Effector CD4-positive, alpha-beta T cell (primary cell): ENCODE measurements at places on chromosomes 7 and 10.

GRCh38 chr7:101896316-101896715, 78.9 kb downstream of the CUX1 start:
- DNase-seq: no peak

DNA sequence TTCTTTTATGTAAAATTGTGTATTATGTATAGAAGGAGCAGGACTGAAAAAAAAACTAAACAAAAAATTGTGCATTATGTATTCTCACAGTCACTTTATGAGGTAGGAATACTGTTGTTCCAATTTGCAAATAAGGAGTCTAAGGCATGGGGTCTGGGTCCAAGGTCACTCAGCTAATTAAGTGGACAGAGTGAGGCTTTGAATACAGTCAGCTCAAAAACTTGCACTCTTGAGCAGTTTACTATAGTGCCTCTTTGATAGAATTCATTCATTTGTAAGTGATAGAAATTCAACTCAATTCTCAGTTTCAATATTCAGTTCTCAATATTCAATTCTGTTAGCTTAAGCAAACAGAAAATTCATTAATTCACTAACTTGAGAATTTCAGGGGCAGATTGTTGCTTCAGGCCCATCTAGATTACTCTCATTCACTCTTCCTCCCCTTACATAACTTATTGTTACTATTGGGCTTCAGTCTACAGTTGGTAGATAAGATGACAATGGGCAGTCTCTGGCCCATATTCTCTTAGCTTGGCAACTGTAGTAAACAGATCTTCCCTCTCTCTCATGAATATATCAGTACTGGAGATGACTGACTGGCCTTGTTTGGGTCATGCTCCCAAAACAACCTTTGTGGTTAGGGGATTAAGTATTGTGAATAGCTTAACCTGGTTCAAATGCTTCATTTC, 86.6 kb downstream of the BTAF1 start:
- DNase-seq: no peak

DNA sequence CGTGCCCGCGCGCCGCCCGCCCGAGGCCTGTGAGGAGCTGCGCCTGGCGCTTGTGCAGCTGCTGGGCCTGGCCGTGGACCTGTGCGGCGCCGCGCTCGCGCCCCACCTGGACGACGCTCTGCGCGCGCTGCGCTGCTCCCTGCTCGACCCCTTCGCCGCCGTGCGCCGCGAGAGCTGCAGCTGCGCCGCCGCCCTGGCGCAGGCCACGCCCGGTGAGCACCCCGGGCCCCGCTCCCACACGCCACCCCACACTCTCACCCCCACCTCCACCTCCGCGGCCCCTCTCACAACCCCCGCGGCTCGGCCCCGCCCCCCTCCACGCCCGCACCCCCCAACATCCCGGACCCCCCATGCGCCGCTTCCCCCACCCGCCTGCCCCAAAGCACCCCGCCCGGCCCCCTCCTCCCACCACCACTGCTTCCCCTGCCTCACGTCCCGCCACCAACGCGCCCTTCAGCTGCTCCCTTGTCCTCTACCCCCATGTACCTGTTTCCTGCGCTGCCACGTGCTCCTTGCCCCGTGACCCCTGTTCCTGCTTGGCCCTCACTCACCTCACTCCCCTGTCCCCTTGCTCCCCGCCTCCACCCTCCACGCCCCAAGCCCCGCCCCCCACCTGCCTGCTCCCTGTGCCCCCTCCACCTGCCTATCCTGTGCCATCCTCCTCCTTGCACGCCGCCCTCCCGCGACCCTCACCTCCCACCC, at the start of gene PRKAR1B:
Gene PRKAR1B, minus strand, starts transcription at position 178 of the 702 bp plus-strand sequence. CDS start 15,776 bp downstream, outside the sequence.
- no peak for DNase-seq

- DNase-seq: no peak
Measured at GRCh38 chr7:78130446-78131215, 332.1 kb downstream of the PHTF2 start.

GRCh38 chr7:47625861-47626715, 44.2 kb upstream of the TNS3 start:
- DNase-seq: no peak

- no peak for DNase-seq
Measured at GRCh38 chr7:18558910-18559309, 63.4 kb downstream of the HDAC9 start.

- no peak for DNase-seq
Measured at GRCh38 chr7:781186-781849, 51.0 kb upstream of the SUN1 start.

DNA sequence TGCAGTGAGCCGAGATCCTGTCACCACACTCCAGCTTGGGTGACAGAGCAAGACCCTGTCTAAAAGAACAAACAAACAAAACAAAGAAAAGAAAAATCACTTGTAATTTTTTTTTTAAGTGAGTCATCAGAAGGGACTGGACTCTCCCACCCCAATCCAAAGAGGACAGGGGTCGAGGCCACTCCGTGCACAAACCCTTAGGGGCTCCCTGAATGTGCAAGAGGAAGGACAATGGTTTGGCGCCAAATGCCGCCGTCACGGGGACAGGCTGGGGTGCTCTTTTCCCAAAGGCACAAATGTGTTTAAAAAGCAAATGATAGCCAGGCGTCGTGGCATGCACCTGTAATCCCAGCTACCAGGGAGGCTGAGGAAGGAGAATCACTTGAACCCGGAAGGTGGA, 23.8 kb downstream of the RCC1L start:
- no peak for DNase-seq

DNA sequence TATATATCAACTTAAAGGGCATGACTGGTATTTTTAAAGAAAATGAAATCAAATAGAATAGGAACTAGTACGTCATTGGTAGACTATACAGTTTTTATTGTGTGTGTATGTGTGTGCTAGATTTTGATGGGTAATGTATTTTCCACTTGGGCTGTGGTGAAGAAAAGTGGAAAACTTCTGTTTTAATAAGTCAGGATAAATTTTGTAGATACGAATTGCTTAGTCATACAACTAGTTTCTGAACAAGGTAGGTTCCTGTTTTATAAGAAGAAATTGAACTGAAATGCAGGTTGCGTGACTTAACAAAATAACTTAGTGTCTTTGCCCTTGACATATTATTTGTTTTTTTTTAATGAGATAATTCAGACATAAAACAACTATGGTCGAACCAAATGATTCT, 24.3 kb downstream of the UBN2 start:
- DNase-seq: no peak

GRCh38 chr10:80453056-80453841, 861 bp upstream of the TSPAN14 start:
- DNase-seq: no peak

- no peak for DNase-seq
Measured at GRCh38 chr7:36016648-36017047, 136.4 kb upstream of the EEPD1 start.

GRCh38 chr7:156988343-156989185, 21.9 kb downstream of the MNX1 start:
- DNase-seq: no peak

- DNase-seq: no peak
Measured at GRCh38 chr10:955127-955819, 23.8 kb upstream of the LARP4B start.

GRCh38 chr10:82796510-82796909, 921.5 kb downstream of the NRG3 start:
- no peak for DNase-seq

- no peak for DNase-seq
Measured at GRCh38 chr10:78476844-78477243, 443.2 kb downstream of the RPS24 start.

- no peak for DNase-seq
Measured at GRCh38 chr7:148319316-148319808, 271.2 kb upstream of the C7orf33 start.

DNA sequence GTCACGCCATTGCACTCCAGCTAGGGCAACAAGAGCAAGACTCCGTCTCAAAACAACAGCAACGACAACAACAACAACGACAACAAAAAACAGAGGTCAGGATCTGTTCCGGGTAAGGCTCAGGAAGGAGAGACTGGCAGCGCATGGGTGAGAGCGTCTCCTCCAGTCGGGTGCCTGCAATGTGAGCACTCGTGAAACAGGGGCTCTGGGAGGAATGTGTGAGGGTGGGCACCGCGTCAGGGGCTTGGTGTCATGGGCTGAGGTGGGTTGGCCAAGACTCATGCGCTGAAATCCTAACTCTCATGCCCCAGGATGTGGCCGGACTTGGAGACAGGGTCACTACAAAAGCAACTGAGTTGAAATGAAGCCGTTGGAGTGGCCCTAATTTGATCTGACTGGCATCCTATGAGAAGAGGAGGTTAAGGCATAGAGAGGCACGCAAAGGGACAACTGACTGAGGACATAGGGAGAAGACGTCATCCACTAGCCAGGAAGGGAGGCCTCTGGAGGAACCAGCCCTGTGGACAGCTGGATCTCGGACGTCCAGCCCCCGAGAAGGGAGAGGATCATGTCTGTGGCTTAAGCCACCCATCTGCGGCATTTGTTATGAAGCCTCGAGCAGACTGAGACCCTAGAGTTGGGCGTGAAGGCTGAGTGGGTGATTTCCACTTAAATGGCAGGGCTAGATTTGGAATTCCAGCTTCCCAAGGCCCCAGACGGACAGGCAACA, 241.5 kb upstream of the PITRM1 start:
- no peak for DNase-seq

GRCh38 chr10:21726601-21727225, 192.7 kb downstream of the MLLT10 start:
- DNase-seq: no peak

DNA sequence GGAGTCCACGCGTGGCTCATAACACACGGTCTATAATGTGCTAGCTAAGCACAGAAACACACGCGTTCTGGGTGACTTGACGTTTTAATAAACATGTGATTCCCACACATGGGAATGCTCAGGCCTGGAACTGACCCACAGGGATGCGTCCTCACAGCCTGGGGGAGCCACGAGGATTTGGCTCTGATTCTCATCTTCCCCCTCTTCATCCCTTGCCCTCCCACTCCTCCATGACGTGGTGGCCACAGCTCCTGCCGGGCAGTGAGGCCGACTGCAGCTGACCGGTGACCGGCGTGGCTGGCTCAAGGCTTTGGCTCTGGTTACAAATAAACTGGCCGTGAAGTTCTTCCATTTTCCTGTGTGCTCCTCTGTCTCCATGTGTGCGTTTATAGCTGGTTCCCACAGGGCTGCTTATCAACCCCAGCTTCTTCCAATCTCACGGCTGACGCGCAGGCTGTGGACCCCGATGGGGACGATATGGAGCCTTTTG, 40.9 kb upstream of the KLF6 start:
- DNase-seq: no peak

GRCh38 chr10:15652117-15652516, 67.6 kb downstream of the ITGA8 start:
- DNase-seq: no peak

DNA sequence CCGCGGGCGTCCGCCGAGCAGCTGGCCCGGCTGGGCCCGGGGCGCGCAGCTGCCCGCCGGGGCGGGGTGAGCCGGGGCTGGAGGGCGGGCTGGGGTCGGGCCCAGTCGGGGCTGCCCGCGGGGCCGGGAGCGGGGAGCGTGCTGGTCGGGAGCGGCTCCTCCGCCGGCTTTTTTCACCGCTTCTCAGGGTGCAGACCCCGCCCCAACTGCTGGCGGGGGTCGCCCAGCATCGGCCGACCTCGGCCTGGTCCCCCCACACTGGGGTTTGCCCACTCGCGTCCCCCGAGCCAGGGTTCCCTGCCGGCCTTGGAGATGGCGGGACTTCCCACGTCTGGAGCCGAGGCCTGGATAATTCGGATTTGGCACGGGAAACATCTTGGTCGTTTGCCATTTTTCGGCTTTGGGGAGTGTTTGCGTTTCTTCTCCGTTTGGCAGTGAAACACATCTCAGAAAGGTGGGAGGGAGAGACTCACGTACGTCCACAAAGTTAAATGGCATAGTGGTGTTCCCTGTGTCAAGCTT, 432 bp downstream of the TMEM248 start:
- DNase-seq: no peak

DNA sequence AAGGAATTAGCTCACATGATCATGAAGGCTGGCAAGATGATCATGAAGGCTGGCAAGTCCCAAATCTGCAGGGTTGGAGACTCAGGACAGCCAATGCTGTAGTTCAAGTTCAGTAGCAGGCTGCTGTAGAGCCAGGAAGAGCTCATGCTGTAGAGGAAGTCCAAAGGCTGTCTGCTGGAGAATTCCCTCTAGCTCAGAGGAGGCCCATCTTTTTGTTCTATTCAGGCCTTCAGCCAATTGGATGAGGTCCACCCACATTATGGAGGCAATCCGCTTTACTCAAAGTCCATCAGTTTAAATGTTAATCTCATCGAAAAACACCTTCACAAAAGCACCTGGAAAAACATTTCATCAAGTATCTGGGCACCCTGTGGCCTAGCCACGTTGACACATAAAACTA, 24.8 kb upstream of the FAM171A1 start:
- no peak for DNase-seq

GRCh38 chr10:70055550-70055949, 2.9 kb downstream of the MACROH2A2 start:
- DNase-seq: no peak

DNA sequence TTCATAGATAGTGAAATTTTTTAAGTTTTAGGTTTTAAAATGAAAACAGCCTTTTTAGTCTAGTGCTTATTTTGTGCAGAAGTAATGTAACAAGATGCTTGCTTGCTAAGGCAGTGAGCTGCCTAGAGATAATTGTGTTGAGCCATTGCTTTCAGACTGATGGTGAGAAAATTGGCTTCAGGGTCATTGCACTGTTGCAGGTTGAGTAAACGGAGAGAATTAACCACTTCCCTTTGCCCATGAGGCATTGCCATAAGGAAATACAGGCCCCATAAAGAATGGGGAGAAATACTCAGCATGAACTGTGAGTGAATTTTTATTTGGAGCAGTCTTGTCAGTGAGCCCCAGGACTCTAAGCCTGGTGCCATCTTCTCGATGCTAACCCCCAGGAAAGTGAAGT, 140.5 kb downstream of the LRRC4 start:
- DNase-seq: no peak

GRCh38 chr10:71399946-71400345, 3.2 kb downstream of the CDH23 start:
- DNase-seq: no peak

DNA sequence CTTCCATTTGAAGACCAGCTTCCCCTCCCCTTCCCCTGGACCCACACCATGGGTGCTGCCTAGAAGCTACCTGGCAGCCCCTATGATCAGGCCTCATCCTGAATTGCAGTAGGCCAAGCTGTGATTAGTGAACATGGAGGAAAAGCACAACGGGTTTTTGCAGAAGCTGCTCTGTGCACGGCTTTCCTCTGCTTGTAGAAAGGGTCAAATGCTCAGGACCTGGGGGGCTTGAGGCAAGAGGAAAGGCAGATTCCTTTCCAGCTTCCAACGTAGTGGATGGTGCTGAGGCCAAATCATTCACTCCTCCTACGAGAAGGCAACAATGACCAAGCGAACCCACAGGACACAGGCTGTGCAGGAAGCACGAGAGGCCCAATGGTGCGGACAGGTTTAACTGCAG, 410.3 kb upstream of the SHH start:
- no peak for DNase-seq

DNA sequence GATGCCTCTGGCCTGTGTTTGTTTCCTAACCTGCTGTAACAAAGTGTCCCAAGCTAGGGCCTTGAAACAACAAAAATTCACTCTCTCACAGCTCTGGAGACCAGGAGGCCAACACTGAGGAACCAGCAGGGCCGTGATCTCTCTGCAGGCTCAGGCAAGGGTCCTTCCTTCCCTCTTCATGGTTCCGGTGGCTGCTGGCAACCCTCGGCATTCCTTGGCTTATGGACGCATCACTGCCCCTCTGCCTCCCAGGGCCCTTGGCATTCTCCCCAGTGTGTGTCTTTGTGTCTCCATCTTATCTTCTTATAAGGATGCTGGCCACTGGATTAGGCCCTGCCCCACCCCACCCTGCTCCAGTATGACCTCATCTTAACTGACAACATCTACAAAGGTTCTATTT, 17.0 kb downstream of the CNPY1 start:
- no peak for DNase-seq
